ENCODE measurements at places on chromosomes 1 and 21.

GRCh38 chr1:55447488-55447887 lies 232.3 kb upstream of the USP24 start:
- no peak for DNase-seq

- DNase-seq = no peak
These were observed 59.9 kb downstream of the SLC22A15 start for GRCh38 chr1:116036255-116036654.

GRCh38 chr1:94199398-94199797 lies 38.0 kb downstream of the ARHGAP29 start:
- DNase-seq = no peak

DNA sequence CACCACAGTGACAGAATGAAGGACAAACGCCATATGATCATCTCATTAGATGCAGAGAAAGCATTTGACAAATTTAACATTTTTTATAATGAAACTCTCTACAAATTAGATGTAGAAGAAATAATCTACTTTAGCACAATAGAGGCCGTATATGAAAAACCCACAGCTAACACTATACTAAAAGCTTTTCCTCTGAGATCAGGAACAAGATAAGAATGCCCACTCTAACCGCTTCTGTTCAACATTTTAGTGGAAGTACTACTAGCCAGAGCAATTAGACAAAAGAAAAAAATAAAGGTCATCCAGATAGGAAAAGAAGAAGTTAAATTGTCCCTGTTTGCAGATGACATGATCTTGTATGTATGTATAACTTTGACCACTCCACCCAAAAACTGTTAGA lies 109.7 kb downstream of the SLC35F3 start:
- no peak for DNase-seq

DNA sequence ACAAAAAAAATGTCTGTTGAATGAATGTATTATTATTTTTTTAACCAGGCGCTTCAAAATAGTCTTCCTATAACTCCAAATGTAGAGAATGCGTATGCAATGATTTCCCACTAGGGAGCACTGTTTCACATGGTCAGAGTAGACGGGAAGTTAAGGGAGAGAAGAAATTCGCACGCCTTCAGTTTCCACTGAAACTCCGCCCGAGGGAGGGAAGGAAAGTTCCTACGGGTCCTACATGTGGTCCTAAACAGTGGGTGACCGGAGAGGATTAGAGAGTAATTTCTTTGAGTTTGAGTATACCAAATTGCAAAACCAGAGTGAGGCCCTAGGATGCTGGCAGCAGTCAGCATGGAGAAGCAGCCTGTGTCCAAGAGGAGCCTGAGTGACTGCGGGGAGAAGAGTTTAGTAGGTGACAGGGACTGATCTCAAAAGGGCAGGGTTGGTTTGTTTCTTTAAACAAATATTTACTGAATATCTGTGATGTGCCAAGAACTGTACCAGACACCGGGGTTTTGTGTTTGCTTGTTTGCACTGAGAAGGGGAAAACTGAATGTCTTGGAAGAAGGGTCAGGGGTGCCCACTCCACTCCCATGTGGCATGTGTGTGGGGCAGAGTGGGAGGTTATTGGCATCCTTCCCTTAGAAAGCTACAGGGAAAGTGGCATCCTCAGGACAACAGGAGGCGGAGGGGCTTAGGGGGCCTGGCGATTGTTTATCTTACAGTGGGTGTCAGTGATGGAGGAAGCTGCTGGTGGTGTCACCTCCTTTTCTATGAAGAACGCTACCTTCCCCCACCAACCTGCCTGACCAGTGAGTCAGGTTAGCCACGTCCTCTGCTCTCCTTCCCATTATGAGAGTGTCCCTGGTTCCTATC lies 22.8 kb downstream of the RNU5D-1 start:
- no peak for DNase-seq
